T-helper 17 cell (primary cell): ENCODE measurements at places on chromosomes 12 and 14. TPM values are rescaled to one million over a fixed set of nuclear protein-coding genes. Genes with fewer than 3 reads are reported as not detected.

Gene KNTC1
- 24.1 TPM for total RNA-seq

Gene RD3L
- total RNA-seq = not detected

Gene HSP90B1
- 429 TPM for total RNA-seq

Gene TAS2R43
- 2.4 TPM for total RNA-seq

Gene TM7SF3
- 24.3 TPM for total RNA-seq

Gene SIRT4
- total RNA-seq = 1.4 TPM

Gene NANOG
- total RNA-seq = not detected

Gene PTPN21
- total RNA-seq = not detected

Gene ERBB3
- 0.60 TPM for total RNA-seq

Gene KRT83
- not detected for total RNA-seq

Gene SMARCC2
- 138 TPM for total RNA-seq

Gene SGPP1
- total RNA-seq = 14.2 TPM

DNA sequence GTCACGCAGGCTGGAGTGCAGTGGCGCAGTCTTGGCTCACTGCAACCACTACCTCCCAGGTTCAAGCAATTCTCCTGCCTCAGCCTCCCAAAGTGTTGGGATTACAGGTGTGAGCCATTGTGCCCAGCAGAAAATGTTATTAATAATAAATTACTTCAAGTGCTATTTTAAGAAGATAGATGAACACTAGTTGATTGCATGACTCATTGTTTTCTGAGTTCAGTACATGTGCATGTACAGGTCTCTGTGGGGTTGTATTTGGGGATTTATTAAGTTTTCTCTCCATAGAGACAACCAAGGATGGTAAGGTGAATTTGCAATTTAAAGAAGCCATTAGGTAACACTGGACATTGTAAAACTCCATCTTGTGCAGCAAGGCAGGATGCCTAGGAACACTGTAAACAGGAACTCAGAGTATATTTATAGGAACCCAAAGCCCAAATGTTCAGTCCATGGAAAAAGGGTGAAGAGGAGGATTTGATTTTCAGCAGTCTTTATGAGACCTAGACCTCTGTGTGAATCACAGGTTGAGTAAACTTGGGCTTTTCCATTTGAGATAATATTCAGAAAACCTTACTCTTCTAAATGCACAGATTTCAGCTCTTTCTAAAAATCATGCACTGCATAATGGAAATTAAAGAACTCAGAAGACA, 49.3 kb upstream of the TMPO start:
- DNase-seq = no peak

DNA sequence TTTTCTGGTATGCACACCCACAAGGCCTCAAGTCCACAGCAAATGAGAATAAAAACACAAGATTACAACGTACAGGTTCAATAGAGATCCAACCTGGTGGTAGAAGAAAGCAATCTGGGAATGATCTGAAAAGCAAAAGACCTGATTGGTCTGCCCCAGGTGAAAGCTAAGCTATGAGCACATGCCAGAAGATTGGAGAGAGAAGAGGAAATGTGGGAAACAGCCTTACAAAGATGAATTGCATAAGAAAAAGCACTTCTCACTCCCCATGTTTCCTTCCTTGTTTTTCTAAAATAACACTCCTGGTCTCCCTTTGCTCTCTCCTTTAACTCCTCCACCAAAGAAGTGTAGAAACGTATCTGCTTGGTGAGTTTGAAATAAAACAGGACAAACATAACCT, 77.3 kb upstream of the ANO6 start:
- DNase-seq = no peak

GRCh38 chr14:38500125-38500524, 244.2 kb upstream of the CLEC14A start:
- DNase-seq = no peak

- DNase-seq = no peak
Observed at GRCh38 chr12:104576980-104577580, 120.3 kb downstream of the CHST11 start.

- DNase-seq = no peak
Observed at GRCh38 chr12:118960865-118961264, 20.5 kb upstream of the SRRM4 start.

- no peak for DNase-seq
Observed at GRCh38 chr12:91663310-91663709, 480.7 kb upstream of the DCN start.

DNA sequence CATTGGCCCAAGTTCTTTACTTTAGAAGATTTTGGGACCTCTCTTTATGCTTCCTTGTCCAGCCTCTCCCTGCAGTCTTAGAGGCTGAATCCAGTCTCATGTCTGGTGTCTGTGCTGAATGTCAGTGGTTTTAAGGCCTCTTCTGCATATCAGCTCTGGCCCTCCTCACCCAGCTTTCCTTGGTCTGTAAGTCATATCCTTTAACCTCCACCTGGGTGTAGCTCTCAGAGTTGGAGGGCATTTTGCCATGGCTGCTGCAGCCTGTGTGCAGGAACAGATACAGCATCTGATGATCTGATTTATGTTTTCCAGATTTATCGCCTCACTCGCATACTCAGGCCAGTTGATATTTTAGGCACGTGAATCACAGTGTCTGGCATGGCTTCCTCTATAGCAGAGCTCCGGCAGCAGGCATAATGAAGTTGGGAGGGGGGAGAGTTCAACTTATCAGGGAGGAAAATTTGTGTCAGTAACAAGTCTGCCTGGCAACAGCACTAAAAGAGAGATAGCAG, 335.0 kb downstream of the PCNX1 start:
- DNase-seq = no peak

GRCh38 chr12:68406134-68406576, 74.0 kb upstream of the MDM1 start:
- DNase-seq = no peak

- no peak for DNase-seq
Observed at GRCh38 chr12:4943067-4943937, 33.6 kb downstream of the KCNA1 start.

GRCh38 chr12:41108032-41108431, 80.1 kb upstream of the PDZRN4 start:
- DNase-seq = no peak

- DNase-seq = no peak
Observed at GRCh38 chr12:16495196-16495595, 110.8 kb downstream of the LMO3 start.

GRCh38 chr12:52264435-52264825, 10.0 kb upstream of the KRT86 start:
- no peak for DNase-seq

DNA sequence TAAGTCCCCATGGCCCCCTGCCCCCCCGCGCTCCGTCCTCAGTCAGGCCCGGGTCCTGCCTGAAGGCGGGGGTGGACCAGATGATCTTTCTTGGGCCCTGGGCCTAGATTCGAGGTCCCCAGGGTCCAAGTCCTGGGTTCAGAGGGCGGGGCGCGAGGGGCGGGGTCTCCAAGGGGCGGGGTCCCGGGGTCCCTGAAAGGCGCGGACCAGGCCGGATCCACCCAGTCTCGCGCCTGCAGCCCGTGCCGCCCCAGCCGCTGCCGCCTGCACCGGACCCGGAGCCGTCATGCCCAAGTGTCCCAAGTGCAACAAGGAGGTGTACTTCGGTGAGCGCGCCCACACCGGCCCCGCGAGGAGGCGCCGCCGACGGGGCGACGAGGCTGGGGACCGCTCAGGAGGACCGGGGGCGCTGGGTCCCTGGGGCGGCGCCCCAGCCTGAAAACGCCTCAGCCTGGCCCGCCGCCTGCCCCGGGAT, 325 bp downstream of the CRIP1 start:
- DNase-seq = peak; percentile 55

GRCh38 chr12:32031109-32031508, 71.9 kb downstream of the RESF1 start:
- DNase-seq = no peak

- DNase-seq = no peak
Observed at GRCh38 chr14:27506272-27506671, 908.4 kb upstream of the NOVA1 start.

DNA sequence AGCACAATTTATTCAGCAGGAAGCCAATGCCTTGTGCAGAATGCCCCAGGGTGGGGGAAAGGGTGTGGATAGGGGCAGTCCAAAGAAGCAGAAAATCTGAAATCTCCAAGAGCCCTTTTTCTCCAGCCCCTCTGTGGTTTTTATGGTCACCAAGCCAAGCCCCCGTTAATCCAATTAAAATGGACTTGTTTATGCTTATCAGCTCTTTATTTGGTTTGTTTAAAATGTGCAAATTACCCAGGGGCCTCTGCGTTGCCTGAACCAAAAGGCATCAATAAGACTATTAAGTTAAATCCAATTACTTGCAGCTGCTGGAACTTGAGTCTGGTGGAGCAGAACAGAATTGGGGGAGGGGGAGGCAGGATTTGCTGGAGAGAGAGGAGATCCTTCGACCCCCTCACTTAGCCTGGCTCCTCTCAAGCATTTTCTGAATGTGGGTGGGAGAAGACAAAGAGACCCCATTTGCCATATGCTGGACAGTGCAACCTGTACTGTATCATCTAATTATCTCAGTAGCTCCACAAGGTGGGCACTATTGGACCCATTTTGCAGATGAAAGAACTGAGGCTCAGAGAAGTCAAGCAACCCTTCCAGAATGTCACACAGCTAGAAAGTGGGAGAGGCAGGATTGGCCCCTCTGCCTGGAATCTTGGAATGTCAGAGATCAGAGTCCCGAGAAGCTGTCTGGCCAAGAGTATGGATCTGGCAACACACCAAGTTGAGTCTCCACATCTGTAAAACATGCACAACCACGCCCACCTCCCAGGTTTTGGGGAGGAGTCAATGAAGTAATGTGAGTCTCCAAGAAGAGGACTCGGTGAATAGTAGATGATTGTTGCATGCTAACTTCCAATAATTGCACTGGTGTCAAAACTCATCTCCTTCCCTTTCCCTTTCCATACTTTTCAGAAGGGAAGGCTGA, 66.9 kb downstream of the CMKLR1 start:
- DNase-seq = no peak

GRCh38 chr12:24460099-24460498, 488.8 kb downstream of the BCAT1 start:
- no peak for DNase-seq

DNA sequence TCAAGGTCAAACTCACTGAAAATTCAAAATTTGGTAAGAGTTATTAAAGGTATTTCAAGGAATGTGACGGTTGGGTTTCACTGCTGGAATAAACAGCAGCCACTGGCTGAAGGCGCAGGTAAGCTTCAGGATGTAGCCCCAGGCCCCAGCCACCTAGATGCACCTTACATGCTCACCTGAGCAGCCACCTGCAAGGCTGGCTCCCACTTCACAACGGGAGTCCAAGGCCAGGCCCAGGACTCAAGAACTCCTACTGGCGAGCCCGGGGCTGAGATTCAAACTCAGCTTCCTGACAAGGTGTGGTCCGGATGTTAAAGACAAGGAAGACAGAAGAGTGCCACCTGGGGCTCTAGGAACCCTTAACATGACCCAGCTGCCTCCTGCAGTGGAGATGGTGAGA, 78.4 kb downstream of the ITPK1 start:
- DNase-seq = no peak

GRCh38 chr14:104157016-104157928, 18.9 kb downstream of the KIF26A start:
- no peak for DNase-seq

GRCh38 chr14:81710232-81710845, 176.7 kb upstream of the SEL1L start:
- DNase-seq = no peak

DNA sequence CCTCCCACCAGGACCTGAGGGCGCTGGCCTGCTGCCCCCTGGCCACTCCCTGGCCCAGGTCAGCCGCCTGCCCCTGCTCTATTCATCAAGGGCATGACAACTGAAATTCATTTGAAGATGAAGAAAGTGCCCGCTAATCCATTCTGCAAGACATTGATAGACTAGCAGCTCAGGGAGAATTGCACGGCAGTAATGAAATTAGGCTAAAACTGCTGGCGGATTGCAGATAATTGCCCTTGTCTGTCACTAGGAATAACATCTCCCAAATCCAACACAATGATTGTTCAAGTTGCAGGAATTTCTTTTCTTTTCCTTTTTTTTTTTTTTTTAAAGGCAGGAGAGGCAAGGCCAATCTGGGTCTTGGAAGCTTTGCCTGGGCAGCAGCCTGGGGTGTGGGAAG, 44.5 kb downstream of the MVK start:
- no peak for DNase-seq

GRCh38 chr12:15728118-15728598, 61.0 kb downstream of the EPS8 start:
- DNase-seq = no peak

DNA sequence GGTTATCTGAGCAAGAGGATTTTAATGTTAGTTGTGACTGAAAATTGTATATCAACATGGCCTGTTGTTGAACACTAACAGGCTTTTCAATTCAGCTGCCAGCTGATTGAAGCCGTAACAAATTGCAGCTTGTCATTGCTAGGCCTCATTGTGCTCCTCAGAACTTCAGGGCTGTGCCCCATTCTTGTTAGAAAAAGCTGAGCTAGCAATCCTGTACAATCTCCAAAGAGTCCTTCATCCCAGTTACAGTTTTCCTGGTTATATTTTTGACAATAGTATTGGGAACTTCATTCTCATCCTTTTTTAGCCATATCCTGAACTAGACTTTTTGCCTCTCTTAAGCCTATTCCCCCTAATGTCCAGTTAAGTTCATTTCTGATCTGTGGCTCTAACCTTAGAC, 564.1 kb upstream of the ATXN7L3B start:
- no peak for DNase-seq

DNA sequence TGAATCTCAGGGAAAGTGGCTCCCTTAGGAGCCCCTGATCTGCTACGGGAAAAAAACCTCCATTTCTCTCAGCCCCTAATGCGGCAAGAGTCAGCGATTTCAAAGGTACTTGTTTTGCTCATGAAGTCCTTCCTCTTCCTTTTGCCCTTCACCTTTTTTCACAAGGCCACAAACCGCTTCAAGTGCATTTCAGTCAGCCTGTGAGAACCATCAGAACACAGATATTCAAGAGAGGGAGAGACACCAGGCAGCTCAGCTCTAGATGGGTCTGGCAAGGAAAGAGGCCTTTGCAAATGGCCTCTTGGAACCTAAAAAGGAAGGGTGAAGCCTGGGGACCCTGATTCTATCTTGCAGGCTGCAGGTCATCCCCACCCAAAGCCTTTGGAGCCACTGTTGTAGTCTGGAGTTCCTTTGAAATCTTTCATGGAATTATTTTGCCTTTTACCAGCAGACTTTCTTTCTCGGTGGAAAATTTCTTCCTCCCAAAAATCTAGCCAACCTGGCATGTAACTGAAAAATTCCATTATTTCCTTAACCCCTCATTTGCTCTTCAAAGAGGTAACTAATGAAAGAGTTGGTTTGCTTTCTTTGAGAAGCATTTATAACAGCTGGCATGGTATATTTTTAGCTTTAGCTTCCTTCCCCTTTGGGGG, 145.0 kb downstream of the SAMD4A start:
- no peak for DNase-seq

GRCh38 chr12:33265033-33265731, 174.4 kb downstream of the SYT10 start:
- DNase-seq = no peak
